Cerebellar cortex (tissue), 1 donor: ENCODE measurements at places on chromosomes 2 and 18.
A peak's percentile ranks its signal among the peaks of the same experiment; 100 is the strongest.

DNA sequence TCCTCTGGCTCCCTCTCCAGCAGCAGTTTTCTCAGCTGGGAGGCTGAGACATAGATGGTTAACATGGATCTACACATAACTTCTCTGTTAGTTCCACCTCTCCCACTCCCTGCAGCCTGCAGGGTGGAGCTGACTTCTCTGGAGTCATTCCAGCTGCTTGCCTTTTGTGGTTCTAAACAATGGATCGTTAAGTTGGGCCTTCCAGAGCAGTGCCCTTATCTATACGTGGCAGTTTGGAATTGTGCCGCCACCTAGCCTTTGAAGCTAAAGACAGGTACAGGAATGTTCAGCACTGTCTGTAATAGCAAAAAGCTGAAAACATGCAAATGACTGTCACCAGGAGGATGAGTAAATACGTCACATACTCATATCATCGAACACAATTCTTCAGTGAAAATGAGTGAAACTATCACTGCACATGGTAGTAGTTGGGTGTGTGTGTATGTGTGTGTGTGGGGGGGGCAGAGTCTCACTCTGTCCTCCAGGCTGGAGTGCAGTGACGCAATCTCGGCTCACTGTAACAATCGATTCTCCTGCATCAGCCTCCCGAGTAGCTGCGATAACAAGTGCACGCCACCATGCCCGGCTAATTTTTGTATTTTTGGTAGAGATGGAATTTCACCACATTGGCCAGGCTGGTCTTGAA, 50.3 kb downstream of the SH2D6 start:
- DNase-seq, result no peak

- DNase-seq, result no peak
Observed at GRCh38 chr2:159071190-159071915, 102.9 kb downstream of the TANC1 start.

DNA sequence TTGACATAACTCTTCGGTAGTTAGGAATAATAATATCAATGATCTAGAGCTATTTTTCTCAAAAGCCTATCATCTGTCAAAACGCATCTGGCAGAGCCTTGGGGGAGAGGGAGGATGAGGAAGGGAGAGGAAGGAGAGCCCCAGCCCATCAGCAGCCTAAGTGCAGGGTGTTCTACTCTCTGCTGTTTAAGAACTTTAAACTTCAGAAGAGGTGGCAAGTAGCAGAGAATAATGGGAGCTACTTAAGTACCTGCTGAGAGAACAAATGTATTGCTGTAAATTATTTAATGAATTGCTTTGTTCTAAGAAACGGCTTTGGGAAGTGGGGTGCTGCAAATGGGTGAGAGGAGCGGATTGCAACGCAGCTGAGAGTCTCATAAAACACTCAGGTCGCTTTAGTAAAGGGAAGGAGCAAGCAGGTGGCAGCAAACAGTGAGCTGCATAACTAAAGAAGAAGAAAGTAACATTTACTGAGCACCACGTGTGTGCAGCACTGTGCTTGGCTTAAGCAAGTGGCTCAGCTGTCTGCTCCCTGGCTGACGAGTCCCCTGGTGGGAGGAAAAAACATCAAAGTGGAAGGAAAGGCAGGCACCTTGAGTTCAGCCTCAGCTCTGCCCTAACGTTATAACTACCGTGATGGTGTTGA, 26.3 kb upstream of the SH3RF3 start:
- no peak for DNase-seq

GRCh38 chr2:41709702-41710599, 337.9 kb upstream of the PKDCC start:
- no peak for DNase-seq

GRCh38 chr2:204131621-204132020, 195.1 kb downstream of the ICOS start:
- no peak for DNase-seq

DNA sequence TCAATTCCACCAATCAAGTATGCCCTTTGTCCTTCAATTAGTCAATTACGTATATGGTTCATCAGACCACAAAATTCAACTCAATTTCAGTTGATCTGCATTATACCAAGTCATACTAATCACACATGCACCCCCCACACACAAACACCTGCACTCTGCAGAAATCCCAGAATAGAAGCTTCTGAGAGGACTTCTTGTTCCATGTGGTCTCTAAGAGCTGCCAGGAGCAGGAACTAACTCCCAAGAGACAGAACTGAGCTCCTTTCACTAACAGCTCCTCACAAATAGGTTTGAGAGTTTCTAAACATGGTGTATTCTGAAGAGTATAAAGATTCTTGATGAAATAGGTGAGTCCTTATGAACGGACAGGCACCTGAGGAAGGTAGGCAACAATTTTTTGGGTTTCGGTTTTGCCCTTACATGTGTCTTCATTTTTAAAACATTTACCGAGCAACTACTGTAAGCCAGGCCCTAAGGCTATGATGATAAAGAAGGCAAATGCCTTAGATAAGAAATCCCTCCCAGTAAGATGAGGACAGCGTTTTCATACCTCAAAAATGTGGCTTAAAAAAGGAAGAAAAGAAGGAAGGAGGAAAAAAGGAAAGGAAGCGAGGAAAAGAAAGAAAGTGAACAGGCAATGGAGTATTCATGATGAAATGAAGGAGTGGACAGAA, 183.1 kb downstream of the PID1 start:
- DNase-seq, result no peak

DNA sequence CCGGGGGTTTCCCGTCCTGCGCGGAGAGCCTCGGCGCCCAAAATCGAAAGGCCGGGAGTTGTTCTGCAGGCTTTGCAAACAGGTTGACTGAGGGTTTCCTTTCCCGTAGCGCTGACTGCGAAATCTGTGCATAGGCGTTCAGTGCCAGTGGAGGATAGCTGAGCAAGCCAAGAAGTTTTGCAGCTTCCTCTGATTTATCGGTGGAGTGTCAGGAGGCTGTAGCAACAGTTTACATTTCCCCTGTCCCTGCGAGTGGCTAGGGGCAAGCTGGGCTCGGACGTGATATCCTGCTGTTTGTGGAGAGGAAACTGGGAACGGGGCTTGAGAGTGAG, 694 bp downstream of the THSD7B start:
- no peak for DNase-seq

- no peak for DNase-seq
Observed at GRCh38 chr2:88563129-88563528, 64.1 kb downstream of the EIF2AK3 start.

DNA sequence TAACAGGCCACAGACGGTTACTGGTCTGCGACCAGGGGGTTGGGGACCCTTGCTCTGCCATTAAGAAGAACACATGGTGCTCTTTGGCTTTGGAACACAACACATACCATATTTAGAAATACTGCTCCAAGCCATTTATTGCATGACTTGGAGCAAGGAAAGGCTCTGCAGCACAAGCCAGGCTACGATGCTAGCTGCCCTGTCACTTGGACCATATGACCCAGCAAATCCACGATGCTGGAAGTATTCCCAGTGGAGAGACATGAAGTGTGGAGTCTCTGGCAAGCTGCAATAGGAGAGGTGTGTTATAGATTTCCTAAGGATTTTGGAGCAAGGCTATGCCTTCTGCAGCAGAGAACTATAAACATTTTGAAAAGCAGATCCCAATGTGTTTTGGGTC, 171.2 kb downstream of the HAUS1 start:
- peak; percentile 89 for DNase-seq

GRCh38 chr2:144452169-144452988, 67.5 kb downstream of the ZEB2 start:
- no peak for DNase-seq

DNA sequence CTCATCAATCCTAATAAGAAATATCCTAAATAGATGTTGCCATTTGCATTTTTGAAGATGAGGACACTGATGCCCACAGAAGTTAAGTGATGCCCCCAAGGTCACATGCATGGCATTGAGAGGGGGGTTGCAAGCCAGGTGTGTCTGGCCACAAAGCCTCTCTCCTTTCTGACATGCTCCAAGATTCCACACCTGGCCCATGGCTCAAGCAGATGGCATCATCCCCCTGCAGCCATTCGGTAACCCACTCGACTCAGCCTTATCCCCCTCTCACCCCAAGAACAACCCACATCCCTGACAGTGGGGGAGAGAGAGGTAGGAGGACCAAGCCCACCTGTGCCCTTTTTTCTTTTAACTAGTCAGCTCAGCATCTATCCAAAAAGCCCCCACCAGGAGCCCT, 16.5 kb upstream of the TEX51 start:
- no peak for DNase-seq

- no peak for DNase-seq
Observed at GRCh38 chr18:5107988-5108387, 89.1 kb downstream of the AKAIN1 start.

DNA sequence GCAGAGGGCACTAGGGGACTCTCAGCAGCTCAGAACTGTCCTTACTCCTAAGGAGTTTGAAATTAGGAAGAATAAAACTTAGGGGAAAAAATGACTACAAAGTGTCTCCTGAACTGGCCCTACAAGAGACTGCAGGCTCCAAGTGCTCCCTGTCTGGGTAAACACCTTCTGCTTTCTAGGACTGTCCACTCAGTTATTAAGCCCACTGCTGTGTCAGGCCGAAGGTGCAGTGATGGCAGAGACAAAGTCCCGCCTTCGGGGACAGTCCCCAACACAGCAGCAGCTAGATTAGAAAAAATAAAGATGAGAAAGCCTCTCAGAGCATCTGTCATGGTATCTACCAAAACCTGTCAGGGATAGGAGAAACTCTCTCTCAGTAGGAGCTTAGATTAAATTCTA, 28.3 kb downstream of the TWIST2 start:
- no peak for DNase-seq

GRCh38 chr18:11955239-11956029, 25.9 kb upstream of the IMPA2 start:
- peak; percentile 15 for DNase-seq

- DNase-seq, result no peak
Observed at GRCh38 chr2:203936535-203936934, at the start of gene ICOS. ICOS (plus strand) TSS chr2:203936763; CDS start chr2:203936815, 52 bp downstream.

GRCh38 chr18:75089748-75090327, 119.1 kb downstream of the PTGR3 start:
- DNase-seq, result no peak

GRCh38 chr2:157329524-157329923, 3.9 kb upstream of the ERMN start:
- peak; percentile 14 for DNase-seq

GRCh38 chr2:178514664-178515063, 34.4 kb downstream of the PLEKHA3 start:
- no peak for DNase-seq

DNA sequence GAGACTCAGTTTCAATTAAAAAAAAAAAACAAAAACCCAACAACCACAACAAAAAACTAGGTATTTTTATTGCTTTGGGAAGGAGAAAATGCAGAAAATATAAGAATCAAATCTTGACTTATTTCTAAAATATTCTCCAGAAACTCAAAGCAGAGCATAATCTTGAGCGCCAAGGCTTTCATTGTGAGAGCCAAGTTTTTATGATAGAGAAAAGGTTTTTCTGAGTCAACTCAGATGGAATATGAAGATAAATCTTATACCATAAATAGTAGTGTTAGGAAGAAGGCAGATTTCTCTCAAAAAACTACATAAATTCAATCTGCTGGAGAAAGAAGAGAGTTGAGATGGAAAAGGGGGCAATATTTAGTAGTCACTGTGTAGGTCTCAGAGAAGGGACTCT, 121.2 kb upstream of the OSR1 start:
- DNase-seq, result no peak

DNA sequence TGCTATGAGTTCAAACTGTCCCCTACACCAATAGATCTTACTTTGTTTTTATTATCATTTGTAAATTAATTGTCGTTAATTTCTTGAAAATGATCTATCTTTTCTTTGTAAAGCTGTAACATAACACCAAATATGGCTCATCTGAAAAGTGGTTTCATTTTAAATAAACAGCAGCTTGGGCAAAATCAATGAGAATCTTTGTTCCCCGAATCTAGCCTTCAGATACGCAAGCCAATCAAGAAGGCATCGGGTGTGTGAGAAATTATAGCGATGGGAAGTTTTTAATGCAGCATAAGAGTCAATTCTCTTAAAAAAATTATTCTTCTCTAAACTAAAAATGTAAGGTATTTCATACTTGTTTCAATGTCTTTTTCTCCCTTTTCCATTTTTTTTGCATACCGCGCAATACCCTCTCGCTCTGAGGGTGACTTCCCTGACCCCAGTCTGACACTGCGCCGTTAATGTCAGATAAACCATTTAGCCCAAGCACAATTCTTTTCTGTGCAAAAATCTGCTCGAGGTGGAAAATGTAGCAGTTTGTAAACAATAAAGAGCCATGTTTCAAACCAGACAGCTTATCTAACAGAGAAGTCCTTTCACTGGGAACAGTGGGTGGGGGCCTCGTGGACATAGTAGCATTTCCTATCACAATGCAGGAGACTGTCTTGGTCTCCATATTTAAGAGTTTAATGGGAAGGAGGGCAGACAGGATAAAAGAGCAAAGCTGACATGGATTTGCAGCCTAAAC, 129.4 kb downstream of the TCF4 start:
- no peak for DNase-seq

GRCh38 chr2:127093648-127094210, 13.2 kb downstream of the BIN1 start:
- DNase-seq, result no peak

- no peak for DNase-seq
Observed at GRCh38 chr18:3790703-3791102, 340.7 kb downstream of the TGIF1 start.

DNA sequence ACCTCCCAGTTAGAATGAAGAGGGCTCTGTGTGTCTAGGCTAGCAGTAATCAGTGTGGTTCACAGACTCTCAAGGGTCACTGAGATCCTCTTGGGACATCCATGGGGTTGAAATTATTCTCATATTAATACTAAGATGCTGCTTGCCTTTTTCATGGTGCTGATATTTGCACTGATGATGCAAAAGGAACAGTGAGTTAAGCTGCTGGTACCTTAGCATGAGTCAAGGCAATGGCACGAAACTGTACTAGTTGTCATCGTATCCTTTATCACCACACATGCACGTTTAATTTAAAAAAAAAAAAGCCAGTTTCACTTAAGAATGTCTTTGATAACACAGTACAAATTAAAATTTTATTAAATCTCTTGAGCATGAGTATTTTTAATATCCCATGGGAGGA, 151.9 kb upstream of the TANK start:
- no peak for DNase-seq

DNA sequence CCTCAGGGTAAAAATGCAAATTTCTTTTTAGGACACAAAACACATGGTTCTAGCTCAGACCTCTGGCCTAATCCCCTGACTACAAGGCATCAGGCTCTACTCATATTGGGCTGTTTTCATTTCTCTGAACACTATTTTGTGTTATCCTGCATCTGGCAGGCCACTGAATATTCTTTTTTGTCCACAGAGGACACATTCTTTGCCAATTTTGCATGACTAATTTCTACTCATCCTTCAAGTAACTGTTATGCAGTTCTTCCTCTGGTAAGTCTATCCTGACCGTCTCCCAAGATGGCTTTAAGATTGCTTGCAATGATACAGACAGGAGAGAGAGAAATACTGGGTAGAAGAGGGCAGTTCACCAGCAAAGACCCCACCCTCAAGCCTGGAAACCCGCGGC, 107.6 kb upstream of the RGPD4 start:
- DNase-seq, result no peak

GRCh38 chr2:62197011-62197924, 1.4 kb downstream of the B3GNT2 start:
- peak; percentile 5 for DNase-seq
